Jurkat, Clone E6-1 (cell line): ENCODE measurements at places on chromosomes 2 and 18.

GRCh38 chr2:64491426-64491825 is 32.7 kb upstream of the AFTPH start:
- no peak for DNase-seq

GRCh38 chr2:121253021-121253673 is 31.9 kb downstream of the TFCP2L1 start:
- DNase-seq: no peak

GRCh38 chr2:240553956-240554480 is 3.8 kb downstream of the ANKMY1 start:
- DNase-seq: no peak

- DNase-seq: no peak
These were observed 11.7 kb upstream of the RALB start for GRCh38 chr2:120240901-120241429.

- no peak for DNase-seq
These were observed at the start of gene PCARE for GRCh38 chr2:29074411-29074810. TSS of gene PCARE (minus strand) at chr2:29074523. CDS start at chr2:29074261, 262 bp downstream.

DNA sequence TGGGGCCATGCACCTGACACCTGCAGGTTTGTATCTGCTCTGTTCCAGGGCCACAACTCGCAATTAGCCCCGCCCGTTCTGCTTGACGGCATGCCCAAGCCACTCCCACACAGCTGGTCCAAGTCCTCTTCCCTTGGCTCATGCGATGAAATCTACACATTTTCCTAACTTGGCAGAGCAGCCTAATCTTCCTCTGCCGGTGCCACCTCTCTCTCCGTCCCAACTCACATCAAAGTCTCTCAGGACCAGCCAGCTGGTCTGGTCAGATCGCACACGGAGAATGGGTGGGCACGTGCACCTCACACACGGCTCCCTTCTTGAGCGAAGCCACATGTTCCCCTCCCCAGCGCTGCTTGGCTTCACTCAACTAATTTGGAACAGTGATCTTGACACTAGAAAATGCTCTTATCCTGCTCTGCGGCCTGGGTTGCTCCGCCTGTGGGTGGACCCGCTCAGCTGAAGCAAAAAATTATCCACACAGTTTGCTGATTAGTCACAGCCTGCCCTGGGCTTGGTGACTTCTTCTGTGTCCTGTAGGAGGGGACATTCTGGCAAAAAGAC is 176.7 kb downstream of the NRP2 start:
- no peak for DNase-seq

DNA sequence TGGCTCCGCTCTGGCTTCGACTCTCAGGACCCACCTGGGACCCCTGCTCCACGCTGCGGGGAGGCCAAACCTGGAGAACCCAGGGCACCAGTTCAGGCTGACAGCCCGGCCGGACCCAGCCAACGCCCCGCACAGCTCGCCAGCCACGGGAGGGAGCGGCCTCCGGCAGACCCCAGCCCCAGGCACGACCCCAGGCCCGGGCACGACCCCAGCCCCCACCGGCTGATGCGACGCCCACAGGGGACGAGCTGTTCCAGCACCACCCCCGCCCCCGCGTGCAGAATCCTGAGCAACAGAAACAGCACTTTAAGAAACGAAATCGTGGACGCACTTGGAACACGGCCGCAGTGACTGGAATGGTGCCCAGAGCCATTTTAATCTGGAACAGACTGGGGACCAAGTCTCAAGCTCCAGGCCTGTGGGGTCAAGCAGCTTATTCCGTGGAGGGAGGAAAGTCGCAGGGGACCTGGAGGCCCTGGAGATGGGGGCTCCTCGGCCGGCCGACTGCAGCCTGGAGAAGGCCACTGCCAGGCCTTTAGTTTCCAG is 74.2 kb downstream of the MBP start:
- DNase-seq: no peak

DNA sequence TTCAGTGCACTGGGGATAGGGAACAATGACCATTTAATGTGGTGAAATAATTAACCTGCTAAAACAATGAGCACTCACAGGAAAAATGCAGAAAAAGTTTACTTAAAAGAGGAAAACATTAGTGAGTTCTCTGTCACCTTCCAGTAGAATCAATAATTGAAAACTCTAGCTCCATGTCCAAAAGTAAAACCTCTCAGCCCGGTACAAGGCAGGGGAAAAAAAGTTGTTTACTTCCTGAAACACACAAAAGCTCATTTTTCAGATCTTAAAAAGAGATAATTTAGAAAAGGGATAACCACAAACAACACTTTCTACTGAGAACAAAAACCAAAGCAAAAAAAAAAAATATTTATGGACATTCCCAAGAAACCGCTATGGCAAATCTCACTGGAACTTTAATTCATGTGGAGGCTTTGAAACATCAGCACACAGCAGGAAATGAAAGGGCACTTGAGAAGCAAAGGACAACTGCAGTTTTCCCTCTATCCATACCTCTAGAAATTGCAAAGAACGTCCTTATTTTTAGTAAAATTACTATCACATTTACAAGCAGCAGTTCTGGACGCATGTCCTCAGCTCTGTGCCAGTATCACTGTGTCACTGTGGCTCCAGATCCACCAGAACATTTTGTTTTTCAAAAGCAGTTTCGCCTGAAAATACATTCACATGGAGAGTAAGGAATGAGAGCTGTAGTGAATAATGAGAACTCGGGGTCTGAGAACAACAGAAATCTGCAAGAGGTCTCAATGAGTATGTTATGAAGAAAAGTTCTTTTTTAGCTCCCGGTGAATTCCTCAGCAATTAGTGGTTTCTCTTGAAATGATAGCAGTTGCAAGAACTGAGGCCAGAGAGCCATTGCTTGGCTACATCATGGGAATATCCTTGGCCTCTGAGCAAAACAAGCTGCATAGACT is 44.7 kb upstream of the DNAH7 start:
- no peak for DNase-seq

- DNase-seq: no peak
These were observed 96.4 kb upstream of the FOSL2 start for GRCh38 chr2:28296243-28296642.

DNA sequence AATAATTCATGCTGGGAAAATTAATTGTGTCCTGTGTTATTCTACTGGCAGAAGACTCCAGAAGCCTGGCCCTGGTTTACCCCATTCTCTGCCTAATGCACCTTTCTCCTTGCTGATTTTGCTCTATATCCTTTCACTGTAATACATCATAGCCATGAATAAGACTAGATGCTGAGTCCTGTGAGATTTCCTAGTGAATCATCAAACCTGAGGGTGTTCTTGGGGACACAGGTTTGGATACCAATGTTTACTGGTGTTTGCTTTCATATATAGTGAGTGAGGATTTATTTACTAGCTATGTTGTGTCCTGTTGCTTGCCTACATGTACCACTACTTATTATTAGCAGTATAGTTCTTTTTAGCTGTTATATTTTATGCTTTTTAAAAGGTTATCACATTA is 6.5 kb downstream of the METTL5 start:
- DNase-seq: no peak

DNA sequence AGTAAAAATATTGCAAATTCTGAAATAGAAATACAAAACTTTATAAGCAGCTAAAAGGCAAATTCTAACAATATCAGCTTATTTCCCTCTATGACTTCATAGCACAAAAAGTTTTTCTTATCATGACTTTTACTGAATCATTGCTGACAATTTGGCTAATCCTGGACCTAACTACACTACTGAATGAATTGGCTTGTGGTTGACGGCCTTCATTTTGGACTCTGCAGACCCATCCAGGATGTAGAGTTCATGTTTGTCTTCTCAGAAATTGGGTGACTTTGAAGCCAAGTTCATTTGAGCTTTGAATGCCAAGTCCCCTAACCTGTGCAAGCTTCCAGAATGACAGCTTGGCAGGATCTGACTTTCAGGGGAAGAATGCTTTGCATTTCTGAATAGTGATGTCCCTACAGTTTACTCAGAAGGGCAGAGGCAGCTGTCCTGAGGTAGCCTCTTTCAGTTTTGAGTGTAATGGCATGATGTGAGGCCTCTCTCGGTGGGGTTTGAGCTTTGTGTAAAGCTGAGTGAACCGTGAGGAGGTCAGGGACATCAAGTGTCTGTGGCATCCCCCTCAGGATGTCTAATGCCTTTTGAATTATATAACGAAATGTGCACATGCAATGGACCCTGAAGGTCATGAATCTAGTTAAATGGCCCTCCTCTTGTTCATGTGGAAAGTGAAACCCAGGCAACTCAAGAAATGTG is 48.0 kb downstream of the EFEMP1 start:
- no peak for DNase-seq

GRCh38 chr2:45636008-45636407 is 15.5 kb upstream of the PRKCE start:
- DNase-seq: no peak

DNA sequence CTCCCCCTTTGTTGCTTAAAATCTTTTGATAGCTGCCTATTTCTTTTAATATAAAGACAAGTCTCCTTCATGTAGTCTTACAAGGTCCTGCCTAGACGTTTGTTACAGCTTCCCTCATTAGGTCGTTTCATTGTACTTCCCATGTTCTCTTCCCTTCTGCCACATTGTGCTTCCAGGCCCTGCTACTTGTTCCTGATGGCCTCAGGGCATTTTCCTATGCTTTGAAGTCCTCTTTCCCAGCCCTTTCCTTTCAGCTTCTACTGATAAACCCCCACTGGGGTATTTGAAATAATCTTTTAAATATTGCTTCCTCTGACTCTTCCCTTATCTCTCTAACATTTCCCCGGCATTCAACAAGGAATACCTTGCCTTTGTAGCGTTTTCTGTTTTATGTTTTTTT is 67.4 kb downstream of the UBE2E3 start:
- no peak for DNase-seq

DNA sequence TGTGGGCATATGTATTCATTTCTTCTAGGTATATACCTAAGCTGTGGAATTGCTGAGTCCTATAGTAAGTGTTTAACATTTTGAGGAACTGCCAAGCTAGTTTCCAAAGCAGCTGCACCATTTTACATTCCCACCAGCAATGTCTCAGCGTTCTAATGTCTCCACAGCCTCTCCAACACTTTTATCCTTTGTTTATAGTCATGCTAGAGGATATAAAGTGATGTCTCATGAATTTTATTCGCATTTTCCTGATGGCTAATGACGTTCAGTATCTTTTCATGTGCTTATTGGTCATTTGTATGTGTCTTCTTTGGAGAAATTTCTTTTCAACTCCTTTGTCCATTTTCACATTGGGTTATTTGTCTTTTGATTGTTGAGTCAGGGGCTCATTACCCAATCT is 295.2 kb downstream of the NCKAP5 start:
- no peak for DNase-seq

GRCh38 chr18:8980918-8981317 is 121.6 kb upstream of the NDUFV2 start:
- DNase-seq: no peak

DNA sequence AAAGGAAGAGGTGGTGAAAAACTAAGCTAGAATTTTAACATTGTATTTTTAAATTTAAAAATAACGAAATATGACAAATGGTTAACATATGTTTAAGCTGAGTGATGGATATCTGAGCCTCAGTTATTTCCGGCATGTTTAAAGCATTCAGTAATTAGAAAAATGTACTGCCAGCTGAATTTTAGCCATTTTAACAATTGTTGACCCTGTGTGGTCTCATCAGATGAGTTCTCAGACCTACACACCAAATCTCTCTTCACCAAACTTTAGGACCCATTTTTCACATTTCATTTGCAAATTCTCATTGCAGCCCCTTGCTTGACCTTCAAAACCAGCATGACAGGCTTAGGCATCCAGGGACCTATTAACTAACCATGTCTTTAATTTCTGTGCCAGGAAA is 91.5 kb upstream of the RGPD4 start:
- DNase-seq: no peak

DNA sequence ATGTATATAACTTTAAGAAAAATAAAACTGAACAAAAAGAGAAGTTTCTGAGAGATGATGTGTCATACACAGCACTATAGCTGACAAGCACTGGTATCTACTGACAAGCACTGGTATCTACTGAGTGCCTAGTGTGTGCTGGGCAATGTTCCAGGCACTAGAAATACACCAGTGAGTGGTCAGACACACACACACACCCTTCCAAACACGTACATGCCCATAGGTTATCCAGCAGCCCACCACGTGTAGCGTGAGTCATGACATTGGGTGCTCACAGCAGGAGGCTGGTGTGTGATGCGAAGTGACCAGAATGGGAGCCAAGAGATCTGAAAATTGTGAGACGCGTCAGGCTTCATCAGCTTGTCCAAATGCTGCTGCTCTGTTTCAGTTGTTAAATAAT is 12.2 kb upstream of the GNAL start:
- no peak for DNase-seq

DNA sequence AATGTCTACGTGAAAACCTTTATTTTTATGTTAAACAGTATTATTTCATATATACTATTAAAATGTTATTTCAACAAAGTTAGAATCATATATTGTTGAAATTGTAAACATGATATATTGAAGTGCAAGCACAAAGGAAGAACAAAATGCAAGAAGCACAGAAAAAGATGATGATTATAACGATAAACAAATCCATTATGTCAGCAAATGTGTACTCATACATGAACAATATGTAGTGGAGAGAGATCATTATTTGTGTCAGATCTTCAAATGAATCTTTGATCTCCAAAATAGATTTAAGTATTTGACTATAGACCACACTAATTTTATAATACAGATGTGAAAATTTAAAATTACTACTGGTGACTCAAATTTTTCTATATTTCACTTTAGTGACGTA is 1104.4 kb upstream of the CRIM1 start:
- no peak for DNase-seq

GRCh38 chr2:13822365-13822764 is 810.2 kb upstream of the LRATD1 start:
- no peak for DNase-seq

- no peak for DNase-seq
These were observed 30.8 kb upstream of the EML4 start for GRCh38 chr2:42138163-42139015.

GRCh38 chr2:17822445-17823117 is 6.3 kb downstream of the MSGN1 start:
- no peak for DNase-seq

- DNase-seq: no peak
These were observed 43.2 kb downstream of the MRPS9 start for GRCh38 chr2:105081006-105081601.

DNA sequence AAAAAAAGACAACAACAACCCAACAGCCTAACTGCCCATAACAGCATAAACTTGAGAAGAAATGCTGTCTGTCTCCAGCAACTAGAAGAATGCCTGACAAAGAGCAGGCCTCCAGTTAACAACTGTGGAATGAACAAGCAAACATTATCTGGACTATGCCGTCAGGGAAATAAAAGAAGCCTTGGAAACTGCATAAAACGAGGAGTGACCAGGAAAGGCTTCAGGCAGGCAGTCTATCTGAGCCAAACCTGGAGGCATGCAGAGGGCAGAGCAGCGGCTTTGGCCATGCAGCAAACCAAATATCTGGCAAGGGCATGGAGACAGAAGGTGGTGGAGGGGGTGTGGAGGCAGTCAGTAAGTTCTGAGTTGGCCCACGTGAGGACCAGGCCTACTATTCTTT is 11.1 kb downstream of the HES6 start:
- DNase-seq: no peak

DNA sequence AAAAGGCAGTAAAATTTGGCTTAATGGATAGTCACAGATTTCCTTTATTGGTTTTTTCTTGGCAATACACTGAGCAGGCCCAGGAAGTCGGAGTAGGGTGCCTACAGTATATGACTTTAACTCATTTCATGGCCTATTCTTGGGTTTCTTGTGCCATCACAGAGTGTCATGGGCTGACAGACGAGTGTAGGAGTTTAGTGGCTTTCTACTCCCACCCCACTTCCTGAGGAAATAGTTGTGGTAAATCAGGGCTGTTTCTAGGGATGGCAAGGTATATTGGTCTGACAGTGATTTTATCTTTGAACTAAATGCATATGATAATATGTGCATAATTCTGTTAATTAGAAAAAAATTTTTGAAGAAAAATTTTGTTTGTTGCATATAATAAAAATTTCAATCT is 100.1 kb downstream of the PLCL1 start:
- peak; percentile 70 for DNase-seq
